ENCODE measurements at places on chromosomes 12 and 14.

DNA sequence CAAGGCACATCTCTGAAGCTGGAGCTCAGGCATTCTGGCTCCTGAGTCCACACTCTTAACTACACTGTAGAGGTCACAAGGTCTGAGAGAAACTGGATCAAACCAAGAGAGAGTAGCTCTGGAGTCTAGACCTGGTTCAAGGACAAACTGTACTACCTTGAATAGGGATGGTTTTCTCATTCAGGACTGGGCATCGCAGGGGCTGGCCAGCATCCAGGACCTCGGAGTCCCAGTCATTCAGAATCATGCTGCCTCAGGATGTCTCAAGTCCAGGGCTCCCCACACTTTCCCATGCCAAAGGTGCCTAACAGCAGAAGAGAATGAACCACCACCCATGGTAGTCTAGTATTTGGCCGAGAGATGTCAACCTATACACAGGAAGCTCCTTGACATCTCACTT, 13.1 kb upstream of the PLEKHD1 start:
- DNase-seq: no peak

DNA sequence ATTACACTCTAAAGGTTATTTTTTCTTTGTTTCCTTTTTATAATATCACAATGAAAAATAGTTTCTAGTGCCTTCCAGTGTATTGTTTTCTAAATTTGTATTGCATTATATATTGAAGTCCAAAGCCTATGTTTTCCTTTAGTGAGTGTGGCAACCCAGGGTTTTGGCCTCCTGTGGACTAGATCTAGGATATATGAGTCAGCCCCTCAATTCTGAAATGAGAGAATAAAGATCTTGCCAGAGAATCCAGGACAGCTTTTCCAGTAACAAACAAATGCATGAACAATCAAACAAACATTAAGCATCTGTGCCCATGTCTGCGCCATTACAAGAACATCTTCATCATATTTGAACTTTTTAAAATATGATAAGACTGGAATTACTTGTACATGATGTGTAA, 70.7 kb upstream of the SSTR1 start:
- no peak for DNase-seq

DNA sequence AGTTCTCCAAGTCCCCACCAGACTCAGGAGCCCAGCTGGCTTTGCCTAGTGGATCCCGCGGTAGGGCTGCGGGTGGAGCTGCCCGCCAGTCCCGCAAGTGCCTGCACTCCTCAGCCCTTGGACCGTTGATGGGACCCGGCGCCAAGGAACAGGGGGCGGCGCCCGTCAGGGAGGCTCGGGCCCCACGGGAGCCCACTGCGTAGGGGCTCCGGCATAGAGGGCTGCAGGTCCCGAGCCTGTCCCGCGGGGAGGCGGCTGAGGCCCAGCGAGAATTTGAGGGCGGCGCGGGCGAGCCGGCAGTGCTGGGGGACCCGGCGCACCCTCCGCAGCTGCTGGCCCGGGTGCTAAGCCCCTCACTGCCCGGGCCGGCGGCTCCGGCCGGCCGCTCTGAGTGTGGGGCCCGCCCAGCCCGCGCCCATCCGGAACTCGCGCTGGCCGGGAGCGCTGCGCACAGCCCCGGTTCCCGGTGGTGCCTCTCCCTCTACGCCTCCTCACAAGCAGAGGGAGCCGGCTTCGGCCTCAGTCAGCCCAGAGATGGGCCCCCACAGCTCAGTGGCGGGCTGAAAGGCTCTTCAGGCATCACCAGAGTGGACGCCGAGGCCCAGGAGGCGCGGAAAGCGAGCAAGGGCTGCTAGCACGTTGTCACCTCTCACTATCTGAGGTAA, 452.4 kb upstream of the LRFN5 start:
- DNase-seq: no peak

DNA sequence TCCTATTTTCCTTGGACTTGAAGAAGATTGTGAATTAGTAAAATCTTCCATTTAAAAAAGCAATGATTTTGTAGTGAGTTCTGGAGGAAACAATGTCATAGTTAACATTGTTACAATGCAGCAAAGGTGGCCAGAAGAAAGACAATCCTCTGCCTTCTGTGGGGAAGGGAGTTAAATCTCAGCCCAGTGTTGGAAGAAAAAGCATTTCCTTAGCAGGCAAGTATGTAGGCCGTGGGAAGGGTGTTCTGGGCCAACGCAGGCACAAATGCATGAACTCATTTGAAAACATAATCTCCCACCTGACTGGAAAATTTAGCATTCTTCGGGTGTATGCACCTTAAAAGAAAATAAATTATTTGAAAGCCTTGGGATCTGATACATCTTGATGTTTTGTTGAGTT, 258.6 kb downstream of the ADAMTS20 start:
- DNase-seq: no peak

GRCh38 chr12:26728205-26729050, 104.6 kb downstream of the ITPR2 start:
- no peak for DNase-seq

- DNase-seq: no peak
These were observed 2.8 kb downstream of the PCBP2 start for GRCh38 chr12:53454707-53455106.

DNA sequence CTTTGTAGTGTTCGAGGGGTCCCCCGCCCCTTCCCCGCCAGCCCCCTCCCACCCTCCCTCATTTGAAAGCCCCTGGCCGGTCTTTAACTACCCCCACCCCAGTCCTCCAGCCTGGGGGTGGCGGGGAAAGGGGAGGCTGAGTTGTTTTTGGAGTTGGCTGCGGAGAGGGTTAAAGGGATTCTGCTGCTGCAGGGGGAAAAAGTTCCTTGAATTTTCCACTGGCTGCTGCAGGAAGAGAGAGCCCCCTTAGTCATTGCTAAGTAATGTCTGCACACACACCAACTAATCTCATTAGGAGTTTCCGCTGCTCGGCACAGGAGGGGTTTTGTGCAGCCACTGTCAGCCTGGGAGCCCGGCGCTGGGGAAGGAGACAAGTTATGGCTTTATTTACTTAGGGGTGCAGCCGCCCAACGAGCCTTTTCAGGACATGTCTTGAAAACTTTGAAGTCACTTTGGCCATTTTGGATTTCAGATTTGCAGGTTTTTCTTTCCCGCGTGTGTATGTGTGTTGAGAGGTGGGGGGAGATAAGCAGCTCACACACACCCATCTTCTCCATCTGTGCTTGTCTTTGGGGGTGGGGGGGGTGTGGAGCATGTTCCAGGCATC, 1.8 kb downstream of the ELK3 start:
- DNase-seq: no peak

Data from esophagus squamous epithelium (tissue), 5 donors.